ENCODE measurements at places on chromosomes 2 and 18.

DNA sequence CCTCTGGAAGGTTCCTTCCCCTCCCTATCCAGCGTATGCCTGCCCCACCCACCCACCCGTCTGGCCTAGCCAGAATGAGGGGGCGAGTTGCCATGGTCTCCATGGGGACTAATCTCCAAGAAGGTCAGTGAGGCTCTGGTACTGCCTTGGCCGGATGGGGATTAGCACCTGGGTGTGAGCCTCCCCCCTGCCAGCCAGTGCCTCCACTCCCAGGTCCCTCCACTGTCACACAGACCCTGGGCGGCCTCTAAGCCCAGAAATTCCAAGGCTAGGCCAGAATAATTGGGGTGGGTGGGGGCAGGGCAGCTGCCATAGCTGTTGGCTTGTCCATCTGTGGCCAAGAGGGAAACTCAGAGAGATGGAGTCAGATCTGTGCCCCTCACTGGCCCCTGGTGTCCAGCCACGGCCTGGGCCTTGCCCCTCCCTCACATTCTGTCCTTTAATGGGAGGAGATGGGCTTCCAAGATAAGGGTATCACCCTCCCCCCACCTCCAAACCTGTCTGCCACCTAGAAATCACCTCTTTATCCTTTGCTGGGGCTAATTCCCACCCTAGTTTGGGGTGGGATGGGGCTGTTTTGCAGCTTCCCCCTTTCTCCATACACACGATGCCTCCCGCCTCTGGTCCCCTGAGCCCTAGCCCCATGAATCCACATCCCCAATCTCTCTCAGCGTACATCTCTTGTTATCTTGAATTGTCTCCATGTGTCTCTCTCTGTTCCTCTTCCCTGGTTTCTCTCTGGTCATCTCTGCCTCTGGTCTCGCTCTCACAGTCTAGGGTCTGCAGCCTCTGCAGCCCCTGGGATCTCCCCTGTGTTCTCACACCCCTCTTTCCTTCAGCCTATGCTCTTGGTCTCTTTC is 6.0 kb upstream of the CRYBA2 start:
- DNase-seq, result no peak

GRCh38 chr18:13256444-13257305 is 38.1 kb downstream of the LDLRAD4 start:
- no peak for DNase-seq

- DNase-seq, result no peak
These were observed 363 bp upstream of the RFTN2 start for GRCh38 chr2:197675711-197676188.

DNA sequence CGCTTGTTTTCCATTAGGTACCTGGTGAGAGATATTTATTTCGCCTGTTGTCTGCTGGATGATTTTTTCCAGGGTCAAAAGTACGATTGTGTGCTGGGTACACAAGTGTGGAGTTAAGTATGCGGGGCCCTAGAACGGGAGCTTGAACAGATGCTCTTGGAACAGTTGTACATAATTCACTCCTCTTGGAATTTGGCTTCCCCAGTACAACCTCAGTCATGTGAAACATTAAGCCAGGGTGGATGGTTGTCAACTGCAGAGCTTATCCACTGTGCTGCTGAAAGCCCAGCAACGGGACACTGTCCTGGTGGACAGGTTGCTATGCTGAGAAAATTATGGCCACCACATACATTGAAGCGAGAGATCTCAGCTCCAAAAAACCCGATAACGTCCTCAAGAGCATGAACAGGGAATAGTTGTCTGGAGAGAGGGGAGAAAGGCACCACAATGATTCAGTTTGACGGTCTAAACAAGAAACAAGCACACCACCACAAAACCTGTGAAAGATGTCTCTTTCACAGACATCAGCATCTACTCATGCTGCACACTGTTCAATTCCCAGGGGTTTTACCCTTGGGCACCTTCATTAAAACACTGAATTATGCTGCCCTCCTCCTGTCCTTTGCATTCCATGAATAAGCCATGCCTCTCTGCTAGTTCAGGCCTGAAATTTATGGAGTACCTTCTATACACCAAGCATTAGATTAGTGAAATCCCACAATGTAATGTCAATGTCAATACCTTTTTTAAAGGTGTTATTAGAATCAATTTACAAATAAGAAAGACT is 176.8 kb upstream of the TRIB2 start:
- no peak for DNase-seq

- no peak for DNase-seq
These were observed 85.2 kb downstream of the EN1 start for GRCh38 chr2:118762290-118762689.

DNA sequence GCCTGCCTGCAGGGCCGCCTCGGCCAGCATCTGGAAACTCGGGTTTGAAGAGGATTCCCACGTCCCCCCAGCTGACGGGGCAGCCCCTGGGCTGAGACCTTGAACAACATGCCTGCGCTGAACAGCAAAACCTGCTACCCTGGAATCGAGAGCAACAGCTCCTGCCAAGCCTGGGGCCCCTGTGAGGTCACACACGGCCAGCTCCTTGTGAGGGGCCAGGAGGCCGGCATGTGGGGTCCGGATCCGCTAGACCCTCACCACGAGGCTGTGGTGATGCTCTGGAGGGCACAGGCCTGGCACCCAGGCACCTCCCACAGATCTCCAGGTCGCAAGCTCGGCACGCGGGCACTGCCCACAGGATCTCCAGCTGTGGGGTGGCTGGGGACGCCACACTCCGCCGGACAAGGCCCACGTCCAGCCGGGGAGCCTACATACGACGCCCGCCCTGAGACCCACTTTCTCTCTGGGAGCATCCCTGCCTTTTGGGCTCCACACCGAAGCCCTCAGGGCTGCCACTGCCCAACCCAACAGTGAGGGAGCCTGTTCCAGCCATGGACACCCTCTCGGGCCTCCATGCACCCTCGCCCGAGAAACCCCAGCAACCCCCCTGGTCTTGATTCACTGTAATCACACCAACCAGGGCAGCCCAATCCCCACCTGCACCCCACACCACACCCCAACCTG is 34.1 kb downstream of the SLC66A2 start:
- DNase-seq, result no peak

DNA sequence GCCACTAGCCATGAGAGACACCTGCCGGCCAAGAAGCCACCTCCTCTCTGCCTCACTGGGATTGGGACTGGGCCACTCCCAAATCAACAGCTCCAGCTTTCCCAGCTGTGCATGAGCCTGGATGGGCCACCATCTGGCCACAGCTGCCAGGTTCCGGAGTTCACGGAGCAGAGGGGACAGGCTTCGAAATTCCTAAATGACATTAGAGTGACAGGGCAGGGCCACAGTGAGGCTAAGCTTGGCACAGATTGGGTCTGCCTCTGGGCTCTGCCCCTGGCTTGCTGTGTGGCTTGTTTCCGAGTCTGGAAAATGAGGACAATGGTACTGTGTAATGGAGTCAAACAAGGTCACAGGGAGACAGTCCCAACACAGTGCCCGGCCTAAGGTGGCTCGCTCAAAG is 6.5 kb downstream of the DIPK1C start:
- DNase-seq, result no peak
